ENCODE measurements at places on chromosomes 16 and 17. TPM values are rescaled to one million over a fixed set of nuclear protein-coding genes. Genes with fewer than 3 reads are reported as not detected.

The P2RX5 gene
- total RNA-seq = 2.7 TPM

The CDRT4 gene
- total RNA-seq = 4.0 TPM

The CES5A gene
- not detected for total RNA-seq

The SLC38A7 gene
- 49.6 TPM for total RNA-seq

The ERN1 gene
- total RNA-seq = 27.4 TPM

The ARL4D gene
- total RNA-seq = 10.4 TPM

The MRPL28 gene
- total RNA-seq = 69.3 TPM

The UNC13D gene
- 0.83 TPM for total RNA-seq

The ADAD2 gene
- total RNA-seq = not detected

The EPX gene
- total RNA-seq = not detected

The HCRT gene
- not detected for total RNA-seq

The HES7 gene
- not detected for total RNA-seq

The ACAP1 gene
- 0.09 TPM for total RNA-seq

The SARM1 gene
- 16.6 TPM for total RNA-seq

The KRT15 gene
- 1.8 TPM for total RNA-seq

The ASPHD1 gene
- 12.5 TPM for total RNA-seq

The SPNS3 gene
- total RNA-seq = not detected

The ARHGAP44 gene
- 1.2 TPM for total RNA-seq

The CASKIN1 gene
- total RNA-seq = 0.30 TPM

The TEKT1 gene
- total RNA-seq = not detected

The TBX2 gene
- total RNA-seq = 30.0 TPM

The MARVELD3 gene
- total RNA-seq = not detected

The SNX20 gene
- total RNA-seq = not detected

The CYGB gene
- total RNA-seq = 7.1 TPM

The SRRM2 gene
- 103 TPM for total RNA-seq

The MPV17L gene
- total RNA-seq = 0.23 TPM

The OTOP3 gene
- not detected for total RNA-seq

The PRCD gene
- 1.2 TPM for total RNA-seq

The TP53TG3B gene
- total RNA-seq = not detected

The NTN1 gene
- total RNA-seq = 0.59 TPM

The AKAP10 gene
- total RNA-seq = 33.2 TPM

The CNOT1 gene
- total RNA-seq = 163 TPM

The KRTAP2-1 gene
- not detected for total RNA-seq

The HOXB1 gene
- total RNA-seq = not detected

The SLC5A11 gene
- not detected for total RNA-seq

The MYL11 gene
- total RNA-seq = not detected

The ZDHHC1 gene
- 6.4 TPM for total RNA-seq

The TPSD1 gene
- total RNA-seq = not detected

All from smooth muscle cell of the umbilical artery (primary cell).